ENCODE measurements at places on chromosomes 11 and 22.

GRCh38 chr11:23232652-23233051 lies 372.4 kb upstream of the CCDC179 start:
- DNase-seq, result no peak

GRCh38 chr11:11860103-11860979 lies 18.6 kb downstream of the USP47 start:
- peak; percentile 24 for DNase-seq

GRCh38 chr22:20536590-20537324 lies 29.3 kb downstream of the MED15 start:
- DNase-seq, result no peak

DNA sequence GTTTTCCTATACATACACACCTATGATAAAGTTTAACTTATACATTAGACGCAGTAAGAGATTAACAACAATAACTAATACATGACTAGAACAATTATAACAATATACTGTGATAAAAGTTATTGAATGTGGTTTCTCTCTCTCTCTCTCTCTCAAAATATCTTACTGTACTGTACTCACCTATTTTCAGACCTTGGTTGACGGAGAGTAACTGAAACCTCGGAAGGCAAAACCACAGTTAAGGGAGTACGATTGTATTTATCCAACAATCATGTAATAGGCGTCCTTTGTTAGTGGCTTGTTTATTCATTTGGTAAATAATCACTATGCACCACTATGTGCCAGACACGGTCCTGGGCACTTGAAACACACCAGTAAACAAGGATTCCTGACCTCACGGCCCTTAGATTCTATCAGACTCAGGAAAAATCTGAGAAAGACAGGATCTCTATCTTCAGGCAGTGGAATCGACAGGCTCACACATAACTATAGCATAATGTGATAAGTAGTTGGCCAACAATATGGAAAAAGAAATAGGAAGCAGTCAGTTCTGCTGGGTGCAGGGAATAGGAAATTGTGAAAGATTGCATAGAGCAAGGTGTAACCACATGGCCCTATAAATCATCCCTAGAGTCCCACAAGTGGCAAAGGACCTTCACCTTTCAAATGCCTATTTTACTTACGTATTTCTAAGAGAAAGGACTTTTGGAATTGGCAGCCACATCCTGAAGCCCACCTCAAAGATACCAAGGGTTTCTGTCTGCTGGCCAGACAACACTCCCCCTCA lies 12.0 kb downstream of the ETS1 start:
- DNase-seq, result no peak

- DNase-seq, result no peak
These were observed 83.6 kb upstream of the ZBED5 start for GRCh38 chr11:10941414-10941813.

- no peak for DNase-seq
These were observed 224.6 kb upstream of the PLET1 start for GRCh38 chr11:112485280-112485679.
